ENCODE measurements at places on chromosomes 7 and 10.

GRCh38 chr7:28666154-28666553 lies 253.8 kb downstream of the CREB5 start:
- no peak for DNase-seq

DNA sequence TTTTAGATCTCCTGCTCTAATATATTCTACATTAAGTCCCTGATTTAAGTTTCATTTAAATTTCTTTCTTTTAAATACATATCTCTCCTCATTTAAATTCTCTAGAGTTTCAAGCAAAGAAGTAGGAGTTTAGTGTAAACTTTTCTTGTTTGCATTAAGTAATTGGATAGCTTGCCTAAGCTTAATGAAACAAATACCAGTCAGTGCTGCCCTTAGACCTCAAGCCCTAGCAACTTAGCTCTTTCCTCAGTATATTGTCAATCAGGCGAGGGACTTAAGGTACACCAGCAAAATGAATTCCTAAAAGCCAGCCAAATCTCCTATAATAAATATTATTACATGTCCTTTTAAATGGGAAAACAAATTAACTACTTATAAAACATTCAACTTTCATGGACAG lies 101.5 kb downstream of the CHCHD3 start:
- no peak for DNase-seq

- no peak for DNase-seq
Observed at GRCh38 chr7:34307540-34307939, 350.5 kb upstream of the NPSR1 start.

- no peak for DNase-seq
Observed at GRCh38 chr10:76286536-76286935, 855.1 kb downstream of the LRMDA start.

DNA sequence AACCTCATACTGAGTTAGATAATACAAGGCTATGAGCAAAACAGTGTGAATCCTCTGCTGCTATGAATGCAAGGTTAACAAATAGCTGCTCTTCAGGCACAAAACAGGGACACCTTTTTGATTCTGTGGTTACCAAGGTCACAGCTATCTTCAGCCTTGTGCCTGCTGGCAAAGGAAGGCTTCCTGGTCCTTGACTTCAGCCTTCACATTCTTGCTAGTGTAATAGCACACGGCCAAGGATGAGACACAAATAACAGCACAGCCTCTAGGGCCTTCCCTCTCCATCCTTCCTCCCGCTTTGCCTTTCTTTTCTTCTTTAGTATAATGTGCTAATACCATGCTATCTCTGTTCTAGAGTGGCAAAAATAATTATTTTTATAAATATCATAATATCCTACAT lies 130.6 kb upstream of the CAV2 start:
- DNase-seq, result no peak
